Gastrocnemius medialis (tissue), 4 donors: ENCODE measurements at places on chromosomes 12 and 14. TPM values are rescaled to one million over a fixed set of nuclear protein-coding genes. Genes with fewer than 3 reads are reported as not detected.

GRCh38 chr12:111437816-111438454, 32.2 kb downstream of the SH2B3 start:
- DNase-seq, result no peak
- no peaks in the 10 kb centered on the region for H3K27me3 ChIP-seq
- H3K27ac ChIP-seq, result peak overlapping the region; percentile 80
- H3K4me3 ChIP-seq, result no peak overlapping the region
- no peaks in the 10 kb centered on the region for H3K36me3 ChIP-seq
- peaks cover 40% of the 10 kb centered on the region for H3K4me1 ChIP-seq

The PROX2 gene
- not detected for total RNA-seq

The IL26 gene
- not detected for total RNA-seq

- H3K4me1 ChIP-seq, result no peaks in the 10 kb centered on the region
- H3K36me3 ChIP-seq, result no peaks in the 10 kb centered on the region
- H3K4me3 ChIP-seq, result no peak overlapping the region
- H3K27ac ChIP-seq, result no peak overlapping the region
- no peak for DNase-seq
- no peaks in the 10 kb centered on the region for H3K27me3 ChIP-seq
Measured at GRCh38 chr12:30450872-30451271, 244.8 kb downstream of the IPO8 start.

The KITLG gene
- 7.1 TPM for total RNA-seq

GRCh38 chr14:31253746-31254471, 46.3 kb upstream of the HECTD1 start:
- no peak overlapping the region for H3K4me3 ChIP-seq
- no peaks in the 10 kb centered on the region for H3K36me3 ChIP-seq
- no peaks in the 10 kb centered on the region for H3K4me1 ChIP-seq
- H3K27me3 ChIP-seq, result no peaks in the 10 kb centered on the region
- DNase-seq, result no peak

DNA sequence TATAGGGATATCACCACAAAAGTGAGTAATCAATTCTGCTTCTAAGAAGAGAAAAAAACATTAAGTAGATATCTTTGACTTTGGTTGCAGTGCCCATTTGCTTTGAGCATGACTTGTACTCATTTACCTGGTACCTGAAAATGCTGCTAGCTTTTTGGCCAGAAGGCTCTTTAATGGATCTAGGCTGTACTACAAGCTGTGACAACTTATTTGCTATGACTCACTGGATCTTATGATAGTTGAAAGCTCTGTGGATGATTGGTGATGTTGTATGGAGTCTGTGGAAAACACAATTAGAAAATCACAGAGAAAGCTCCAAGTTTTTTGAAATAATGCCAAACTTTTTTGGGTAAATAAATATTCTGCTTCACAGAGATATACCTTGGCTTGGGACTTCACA, 960.9 kb upstream of the FBXO33 start:
- DNase-seq, result no peak
- no peak overlapping the region for H3K27ac ChIP-seq
- H3K4me3 ChIP-seq, result no peak overlapping the region
- H3K4me1 ChIP-seq, result no peaks in the 10 kb centered on the region
- H3K36me3 ChIP-seq, result no peaks in the 10 kb centered on the region

The SLC39A9 gene
- 20.6 TPM for total RNA-seq

GRCh38 chr14:94617366-94617941, 5.3 kb downstream of the SERPINA3 start:
- H3K4me1 ChIP-seq, result no peaks in the 10 kb centered on the region
- no peaks in the 10 kb centered on the region for H3K36me3 ChIP-seq
- H3K27me3 ChIP-seq, result no peaks in the 10 kb centered on the region
- no peak overlapping the region for H3K4me3 ChIP-seq
- DNase-seq, result no peak

The PMCH gene
- total RNA-seq, result not detected
